Cardiac fibroblast (primary cell): ENCODE measurements at places on chromosomes 2 and 18.
A peak's percentile ranks its signal among the peaks of the same experiment; 100 is the strongest.

GRCh38 chr2:138689705-138690104 is 90.5 kb downstream of the NXPH2 start:
- no peak for DNase-seq

DNA sequence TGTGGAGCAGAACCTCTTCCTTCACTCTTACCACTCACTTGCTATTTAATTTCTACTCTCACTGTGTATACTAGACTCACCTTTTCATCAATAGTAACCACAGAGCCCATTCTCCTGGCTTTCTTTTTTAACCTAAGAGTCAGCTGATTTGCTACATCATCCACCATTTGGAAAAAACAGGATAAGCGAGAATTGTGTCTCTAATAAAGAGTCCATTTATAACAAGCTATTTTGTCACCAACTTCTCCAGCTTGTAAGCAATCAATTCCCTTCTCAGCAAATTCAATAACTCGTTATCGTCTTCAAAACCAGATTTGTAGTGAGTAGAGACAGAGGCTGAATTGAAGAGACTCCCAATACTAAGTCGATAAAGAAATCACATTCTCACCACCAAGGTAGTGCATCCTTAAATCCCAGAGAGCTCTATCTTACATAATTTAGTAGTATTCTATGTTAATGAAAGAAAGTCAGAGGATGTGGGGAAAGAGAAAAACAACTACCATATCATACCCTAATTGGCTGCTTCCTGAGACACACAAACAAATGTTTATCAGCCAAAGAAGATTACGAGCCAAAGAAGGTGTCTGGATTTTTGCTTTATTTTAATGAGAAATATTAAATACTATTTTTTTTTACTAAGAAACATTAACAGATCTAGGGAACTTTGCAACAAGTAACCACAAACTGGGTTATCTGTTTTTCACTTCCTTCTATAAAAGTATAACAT is 52.5 kb upstream of the SPTBN1 start:
- no peak for DNase-seq

GRCh38 chr2:147247749-147248148 is 597.1 kb upstream of the ACVR2A start:
- no peak for DNase-seq

DNA sequence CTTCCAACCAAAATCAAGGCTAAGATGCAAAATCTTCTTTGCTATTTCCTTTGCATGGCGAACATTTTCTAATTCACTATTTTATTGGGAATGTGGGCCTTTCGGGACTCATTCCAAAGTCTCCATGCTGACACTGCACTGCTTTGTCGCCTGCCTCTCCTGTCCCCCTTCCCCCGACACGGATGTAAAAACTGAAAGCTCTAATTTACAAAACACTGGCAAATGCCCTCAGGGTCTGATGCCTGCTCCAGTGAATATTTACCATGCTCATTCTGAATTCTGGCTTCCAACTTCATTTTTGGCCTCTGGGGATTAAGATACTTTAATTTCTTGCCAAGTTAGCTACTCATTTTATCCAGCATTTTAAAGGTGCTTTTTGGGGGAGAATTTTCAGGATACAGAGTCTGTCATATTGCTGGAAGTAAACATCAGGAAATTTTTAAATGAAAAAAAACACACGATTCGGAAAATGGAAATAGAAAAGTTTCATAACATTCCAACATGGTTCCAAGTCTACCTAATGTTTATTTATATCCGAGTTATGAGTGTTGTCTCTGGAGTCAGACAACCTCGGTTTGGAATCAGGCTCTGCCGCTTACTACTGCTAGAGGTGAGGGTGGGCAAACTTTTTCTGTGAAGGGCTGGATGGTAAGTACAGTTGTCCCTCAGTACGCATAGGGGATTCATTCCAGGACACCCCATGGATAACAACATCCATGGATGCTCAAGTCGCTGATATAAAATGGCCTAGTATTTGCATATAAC is 14.6 kb upstream of the LTBP1 start:
- DNase-seq: no peak

GRCh38 chr2:19900931-19901441 is 797 bp downstream of the TTC32 start:
- peak; percentile 44 for DNase-seq

GRCh38 chr2:145036421-145037011 is 516.6 kb upstream of the ZEB2 start:
- DNase-seq: peak; percentile 40

GRCh38 chr2:23901966-23902846 is 24.7 kb downstream of the ATAD2B start:
- DNase-seq: no peak

DNA sequence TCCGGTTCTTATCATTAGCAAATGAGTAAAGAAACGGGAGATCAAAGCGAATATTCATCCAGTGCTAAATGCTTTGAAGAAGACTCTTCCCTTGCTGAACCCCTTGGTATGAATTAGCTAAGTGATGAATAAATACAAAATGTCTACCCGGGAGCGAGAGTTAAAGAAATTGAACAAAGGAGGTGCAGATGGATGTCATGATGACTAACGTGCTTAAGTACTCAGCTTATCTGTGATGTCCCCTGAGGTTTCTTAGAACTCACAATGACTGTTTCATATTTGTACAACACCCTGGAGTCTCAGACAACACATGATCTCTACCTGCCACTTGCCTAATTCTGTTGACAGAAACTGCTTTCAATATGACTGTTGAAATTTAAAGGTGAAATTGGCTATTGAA is 148.5 kb downstream of the TMEM200C start:
- DNase-seq: no peak

DNA sequence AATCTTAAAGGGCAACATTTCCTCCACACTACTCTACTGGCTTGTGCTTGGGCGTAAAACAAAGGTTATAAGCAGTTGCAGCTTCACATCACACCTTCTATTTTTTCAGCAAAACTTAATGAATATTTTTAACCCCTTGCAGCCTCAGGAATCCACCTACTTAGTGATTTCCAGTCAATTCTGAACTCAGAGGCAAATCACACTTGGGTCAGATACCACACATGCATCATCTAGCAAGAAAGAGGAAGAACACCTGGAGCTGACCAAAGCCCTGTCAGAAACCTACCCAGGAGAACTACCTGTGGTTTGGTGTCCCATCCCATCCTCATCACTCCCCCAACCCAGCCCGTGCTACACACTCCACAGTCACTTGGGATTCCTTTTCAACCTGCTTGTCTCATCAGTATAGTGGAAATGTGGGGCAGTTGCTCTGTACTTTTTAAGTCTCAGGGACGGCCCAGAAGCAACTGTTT is 25.5 kb downstream of the PIAS2 start:
- no peak for DNase-seq

DNA sequence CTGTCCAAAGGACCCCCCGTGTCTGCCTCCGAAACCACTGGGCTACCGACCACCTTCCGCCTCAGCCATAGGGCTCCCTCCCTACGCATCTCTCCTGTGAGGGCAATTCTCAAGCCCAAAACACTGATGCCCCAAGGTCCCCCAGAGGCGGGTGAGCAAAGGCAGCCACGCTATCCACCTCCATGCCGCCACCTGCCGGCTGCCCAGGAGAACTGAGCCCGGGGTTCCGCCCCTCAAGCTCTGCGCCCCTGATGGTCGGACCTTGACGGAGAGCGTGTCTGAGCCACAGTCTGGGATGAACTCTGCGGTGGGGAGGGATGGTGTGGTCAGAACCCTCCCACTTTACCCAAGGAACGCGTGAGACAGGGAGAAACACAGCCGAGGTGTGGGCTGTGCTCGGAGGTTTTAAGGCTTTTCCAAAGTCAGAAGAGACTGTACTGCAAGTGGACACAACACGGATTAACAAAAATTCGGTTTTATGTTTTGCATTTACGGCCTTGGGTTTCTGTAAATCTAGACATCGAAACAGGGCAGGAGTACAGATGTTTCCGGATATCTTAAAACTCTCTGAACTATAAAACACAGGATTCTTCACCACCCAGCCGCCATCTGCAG is 114.1 kb downstream of the ZNF516 start:
- DNase-seq: no peak

DNA sequence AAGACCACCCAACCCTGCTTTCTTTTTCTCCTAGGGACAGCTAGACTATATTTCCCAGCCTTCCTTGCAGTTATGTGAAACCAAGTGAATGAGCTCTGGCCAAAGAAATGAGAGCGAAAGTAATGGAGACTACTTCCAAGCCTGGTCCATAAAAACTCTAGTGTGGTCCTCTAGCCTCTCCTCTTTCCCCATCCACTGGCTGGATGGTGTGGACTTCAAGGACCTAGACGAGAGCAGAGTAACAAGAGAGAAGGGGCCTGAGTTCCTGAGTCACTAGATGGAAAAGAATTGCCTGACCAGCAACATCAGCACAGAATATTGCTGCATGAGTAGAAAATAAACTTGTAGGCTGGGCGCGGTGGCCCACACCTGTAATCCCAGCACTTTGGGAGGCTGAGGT is 2.9 kb upstream of the TMSB10 start:
- no peak for DNase-seq
